ENCODE measurements at places on chromosomes 12 and 14. TPM values are rescaled to one million over a fixed set of nuclear protein-coding genes. Genes with fewer than 3 reads are reported as not detected.

Gene MYO1H
- not detected for total RNA-seq

Gene SERPINA12
- not detected for total RNA-seq

Gene AKAP3
- total RNA-seq: 6.9 TPM

Gene RIMKLB
- 13.3 TPM for total RNA-seq

Gene ZNF140
- 16.0 TPM for total RNA-seq
